Fibroblast of skin of back (primary cell): ENCODE measurements at places on chromosomes 3 and 15.

DNA sequence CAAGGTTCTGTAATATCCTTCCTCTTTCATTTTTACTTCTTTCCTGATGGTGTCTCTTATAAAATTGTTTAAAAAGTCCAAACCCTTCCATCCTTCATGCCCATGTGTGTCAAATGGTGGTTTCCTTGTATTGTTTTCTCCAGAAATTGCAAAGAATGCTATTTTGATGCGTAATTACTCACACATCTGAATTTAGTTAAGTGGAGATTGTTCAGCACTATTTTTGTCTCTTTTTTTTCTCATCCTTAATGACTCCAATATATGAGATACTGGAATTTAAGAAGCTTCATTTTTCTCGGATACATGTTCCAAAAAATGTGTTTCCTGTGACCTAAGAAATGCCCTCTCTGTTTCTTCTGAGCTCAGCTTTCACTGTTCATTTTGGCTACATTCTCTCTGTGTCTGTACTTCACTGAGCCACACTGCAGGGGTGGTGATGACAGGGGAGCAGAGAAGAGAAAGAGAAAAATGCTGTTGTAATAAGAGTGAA, 799.8 kb downstream of the DIPK2A start:
- DNase-seq, result peak; percentile 61

DNA sequence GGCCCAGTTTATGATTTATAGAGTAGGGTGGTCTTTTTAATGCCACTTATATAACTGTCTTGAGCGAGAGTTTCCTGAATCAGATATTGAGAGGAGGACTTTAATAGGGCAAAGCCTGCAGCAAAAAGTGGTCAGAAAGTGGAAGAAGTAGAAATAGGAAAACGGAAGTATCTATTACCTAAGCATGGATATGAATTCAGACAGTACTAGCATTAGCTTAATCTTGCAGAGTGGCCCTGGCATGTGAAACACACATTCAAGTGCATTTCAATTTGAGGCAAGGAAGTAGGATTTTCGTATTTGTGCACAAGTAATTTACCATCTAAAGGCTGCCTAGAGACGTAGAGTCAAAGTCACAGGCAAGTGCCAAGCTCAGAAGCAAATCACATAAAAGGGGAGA, 622.3 kb downstream of the DIPK2A start:
- DNase-seq, result no peak

GRCh38 chr15:25892126-25892525, 29.0 kb upstream of the ATP10A start:
- peak; percentile 45 for DNase-seq

- peak; percentile 58 for DNase-seq
These were observed 459.4 kb downstream of the GBE1 start for GRCh38 chr3:81302045-81302444.

DNA sequence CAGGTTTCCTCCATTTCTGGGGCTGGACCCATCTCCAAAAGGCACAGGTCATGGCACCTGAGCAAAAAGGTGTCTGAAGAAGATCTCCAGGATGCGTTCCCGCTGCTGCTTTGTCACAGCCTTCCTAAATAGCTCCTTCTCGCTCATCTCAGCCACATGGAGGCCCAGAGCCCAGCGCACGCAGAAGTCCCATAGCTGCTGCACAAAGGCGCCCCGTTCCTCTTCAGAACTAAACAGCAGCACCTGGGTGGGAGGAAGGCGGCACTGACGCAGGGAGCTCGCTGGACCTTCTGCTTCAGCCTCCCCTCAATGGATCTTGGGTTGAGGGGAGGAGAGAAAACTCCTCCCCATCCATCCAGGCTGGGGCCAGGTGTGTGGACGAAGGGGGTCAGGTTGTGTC, 8.4 kb downstream of the DUOX2 start:
- no peak for DNase-seq

GRCh38 chr3:13245615-13245978, 172.4 kb upstream of the IQSEC1 start:
- no peak for DNase-seq

- no peak for DNase-seq
These were observed 9.0 kb downstream of the PLCL2 start for GRCh38 chr3:16893618-16894200.

- DNase-seq, result no peak
These were observed 839.8 kb upstream of the ALCAM start for GRCh38 chr3:104526901-104527401.

DNA sequence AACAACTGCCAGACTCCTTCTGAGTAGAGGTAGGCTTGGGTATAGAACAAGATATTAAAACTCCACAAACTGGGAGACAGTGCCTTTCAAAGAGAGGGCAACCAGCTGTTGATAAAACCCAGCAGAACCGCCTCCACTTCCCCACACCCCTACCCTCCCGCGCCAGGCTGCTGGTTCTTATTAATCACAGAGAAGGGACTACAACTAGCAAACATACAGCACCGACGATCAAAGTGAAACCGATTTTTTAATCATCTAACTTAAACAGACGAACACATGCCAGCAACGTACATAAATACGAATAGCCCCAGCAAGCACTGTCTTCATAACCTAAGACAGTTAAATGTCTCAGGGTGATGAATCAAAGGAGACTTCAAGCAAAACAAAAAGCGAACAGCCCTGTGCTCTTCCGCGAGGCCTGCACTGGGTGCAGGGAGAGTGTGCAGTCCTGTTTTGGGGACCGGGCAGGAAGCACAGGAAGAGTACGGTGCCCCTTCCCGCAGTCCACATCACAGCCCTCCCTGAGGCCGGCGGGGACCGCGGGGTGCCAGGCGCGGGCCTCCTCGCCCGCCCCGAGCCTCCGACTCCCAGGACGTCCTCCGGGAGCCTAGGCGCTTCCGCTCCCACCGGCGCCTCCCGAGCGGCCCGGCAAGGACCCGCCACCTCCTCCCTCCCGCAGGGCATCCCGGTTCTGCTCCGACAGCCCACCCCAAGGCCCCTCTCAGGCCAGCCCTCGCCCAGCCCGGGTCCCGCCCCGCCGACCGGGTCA, 75.1 kb upstream of the VGLL4 start:
- DNase-seq, result peak; percentile 62

DNA sequence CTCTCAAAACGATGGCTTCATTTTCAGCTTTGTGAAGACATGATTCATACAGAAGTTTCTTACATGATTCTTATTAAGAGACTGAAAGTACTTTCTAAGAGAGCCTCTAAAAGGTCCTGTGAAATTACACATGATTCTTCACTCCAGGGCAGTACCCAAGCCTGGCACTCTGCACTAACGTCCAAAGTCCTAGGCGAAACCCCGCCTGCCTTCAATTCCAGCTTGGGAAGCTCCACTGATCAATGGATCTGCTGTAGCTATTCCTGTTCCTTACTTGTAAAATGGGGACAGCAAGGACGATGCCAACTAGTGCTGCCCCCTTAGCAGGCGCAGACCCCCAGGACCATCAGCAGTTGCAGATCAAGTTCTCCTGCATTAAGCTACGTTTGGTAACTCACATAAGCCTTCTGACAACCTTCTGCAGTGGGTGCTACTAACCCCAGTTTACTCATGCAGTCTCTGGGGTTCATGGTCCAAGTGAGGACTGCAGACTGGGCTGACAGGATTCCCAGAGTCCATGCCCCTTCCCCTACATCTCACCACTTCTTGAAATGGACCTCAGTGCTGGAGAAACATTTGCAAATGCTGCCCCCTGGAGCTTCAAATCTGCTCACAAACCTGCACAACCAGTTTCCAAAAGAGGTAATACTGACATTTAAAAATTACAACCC, 10.6 kb downstream of the CHCHD4 start:
- DNase-seq, result no peak

- DNase-seq, result peak; percentile 70
These were observed 16.6 kb upstream of the LRRK1 start for GRCh38 chr15:100902436-100903167.

DNA sequence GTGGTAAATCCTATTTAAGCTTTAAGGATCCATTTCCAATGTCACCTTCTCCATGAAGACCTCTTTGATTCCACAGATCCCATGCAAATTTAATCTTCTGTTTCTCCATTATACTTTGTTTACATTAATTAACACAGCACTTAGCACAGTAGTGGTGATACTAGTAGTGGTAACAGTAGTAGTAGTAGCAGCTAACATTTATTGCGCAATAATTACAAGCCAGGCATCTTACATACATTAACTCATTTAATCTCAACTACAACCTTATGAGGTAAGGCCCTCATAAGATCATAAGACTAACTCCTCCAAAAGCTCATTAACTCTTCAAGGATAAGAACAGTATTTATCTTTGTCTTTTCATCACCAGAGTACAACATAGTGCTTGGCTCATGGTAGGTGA, 54.8 kb upstream of the FSIP1 start:
- no peak for DNase-seq

GRCh38 chr15:45203182-45203581, 15.4 kb upstream of the SHF start:
- DNase-seq, result no peak

GRCh38 chr3:32436816-32437189, 45.1 kb downstream of the CMTM7 start:
- no peak for DNase-seq

DNA sequence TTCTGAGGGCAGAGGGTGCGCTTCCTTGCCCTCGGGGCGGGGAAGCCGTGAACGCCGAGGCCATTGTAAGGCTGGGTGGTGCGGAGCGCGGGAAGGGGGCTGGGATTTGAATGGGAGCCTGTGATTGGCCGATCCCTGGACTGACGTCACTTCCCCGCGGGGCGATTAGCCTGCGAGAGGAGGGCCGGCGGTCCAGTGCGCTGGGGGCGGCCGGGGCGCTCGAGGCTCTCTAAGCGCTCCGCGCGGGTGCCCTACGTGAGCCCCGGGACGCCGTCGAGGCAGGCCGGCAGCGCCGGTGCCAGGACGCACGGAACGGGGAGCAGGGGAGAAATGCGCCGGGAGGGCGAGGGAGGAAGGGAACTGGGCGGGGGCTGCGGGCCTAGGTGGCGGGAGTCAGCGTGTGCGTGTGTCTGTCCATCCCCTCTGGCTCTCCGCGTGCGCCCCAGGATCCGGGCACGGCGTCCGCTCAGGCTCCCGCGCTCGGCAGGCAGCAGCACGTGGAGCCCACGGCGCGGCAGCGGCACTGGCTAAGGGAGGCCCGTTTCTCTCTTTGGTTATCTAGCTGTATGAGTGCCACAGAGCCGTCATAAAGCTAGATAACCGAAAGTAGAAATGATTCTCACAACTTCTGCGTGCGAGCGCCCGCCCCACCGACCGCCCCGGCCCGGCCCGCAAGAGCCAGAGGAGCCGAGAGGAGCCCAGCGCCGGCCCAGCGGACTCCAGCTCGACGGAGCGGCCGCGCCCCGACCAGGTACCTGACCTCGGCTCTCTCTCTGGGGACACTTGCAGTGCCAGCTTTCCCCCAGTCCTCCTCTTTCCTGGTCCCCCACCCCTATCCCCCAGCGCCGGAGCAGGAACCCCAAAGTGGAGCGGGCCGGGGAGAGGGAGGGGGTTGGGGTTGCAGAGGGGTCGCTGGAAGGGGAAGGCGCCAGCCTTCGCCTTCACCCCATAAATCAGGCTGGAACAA, 33.1 kb upstream of the POLG start:
- no peak for DNase-seq
